ENCODE measurements at places on chromosomes 16 and 17.

DNA sequence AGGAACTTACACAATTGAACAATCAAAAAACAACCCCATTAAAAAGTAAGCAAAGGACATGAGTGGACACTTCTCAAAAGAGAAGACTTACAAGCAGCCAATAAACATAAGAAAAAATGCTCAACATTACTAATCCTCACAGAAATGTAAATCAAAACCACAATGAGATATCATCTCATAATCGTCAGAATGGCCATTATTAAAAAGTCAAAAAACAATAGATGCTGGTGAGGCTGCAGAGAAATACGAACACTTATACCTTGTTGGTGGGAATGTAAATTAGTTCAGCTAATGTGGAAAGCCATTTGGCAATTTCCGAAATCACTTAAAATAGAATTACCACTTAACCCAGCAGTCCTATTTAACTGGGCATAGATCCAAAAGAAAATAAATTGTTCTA is 301.9 kb upstream of the KCNJ16 start:
- no peak for DNase-seq

GRCh38 chr16:8785408-8785807 is 12.0 kb downstream of the TMEM186 start:
- no peak for DNase-seq

- no peak for DNase-seq
These were observed 10.7 kb downstream of the TACO1 start for GRCh38 chr17:63611354-63611753.

DNA sequence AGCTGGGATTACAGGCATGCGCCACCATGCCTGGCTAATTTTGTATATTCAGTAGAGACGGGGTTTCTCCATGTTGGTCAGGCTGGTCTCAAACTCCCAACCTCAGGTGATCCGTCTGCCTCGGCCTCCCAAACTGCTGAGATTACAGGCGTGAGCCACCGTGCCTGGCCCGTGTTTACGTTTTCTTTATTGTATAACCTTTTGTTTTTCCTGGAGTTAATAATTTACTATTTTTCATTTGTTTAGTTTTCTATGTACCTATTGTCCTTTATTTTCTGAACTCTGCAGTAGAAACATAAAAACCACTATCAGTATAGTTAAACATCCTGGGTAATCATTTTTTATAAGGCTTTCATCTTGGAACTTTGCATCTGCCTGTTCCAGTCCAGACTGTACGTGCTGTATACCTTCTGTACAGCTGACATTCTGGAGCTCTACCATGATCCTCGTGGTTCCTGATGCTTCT is 73.6 kb downstream of the PPM1E start:
- DNase-seq: no peak

DNA sequence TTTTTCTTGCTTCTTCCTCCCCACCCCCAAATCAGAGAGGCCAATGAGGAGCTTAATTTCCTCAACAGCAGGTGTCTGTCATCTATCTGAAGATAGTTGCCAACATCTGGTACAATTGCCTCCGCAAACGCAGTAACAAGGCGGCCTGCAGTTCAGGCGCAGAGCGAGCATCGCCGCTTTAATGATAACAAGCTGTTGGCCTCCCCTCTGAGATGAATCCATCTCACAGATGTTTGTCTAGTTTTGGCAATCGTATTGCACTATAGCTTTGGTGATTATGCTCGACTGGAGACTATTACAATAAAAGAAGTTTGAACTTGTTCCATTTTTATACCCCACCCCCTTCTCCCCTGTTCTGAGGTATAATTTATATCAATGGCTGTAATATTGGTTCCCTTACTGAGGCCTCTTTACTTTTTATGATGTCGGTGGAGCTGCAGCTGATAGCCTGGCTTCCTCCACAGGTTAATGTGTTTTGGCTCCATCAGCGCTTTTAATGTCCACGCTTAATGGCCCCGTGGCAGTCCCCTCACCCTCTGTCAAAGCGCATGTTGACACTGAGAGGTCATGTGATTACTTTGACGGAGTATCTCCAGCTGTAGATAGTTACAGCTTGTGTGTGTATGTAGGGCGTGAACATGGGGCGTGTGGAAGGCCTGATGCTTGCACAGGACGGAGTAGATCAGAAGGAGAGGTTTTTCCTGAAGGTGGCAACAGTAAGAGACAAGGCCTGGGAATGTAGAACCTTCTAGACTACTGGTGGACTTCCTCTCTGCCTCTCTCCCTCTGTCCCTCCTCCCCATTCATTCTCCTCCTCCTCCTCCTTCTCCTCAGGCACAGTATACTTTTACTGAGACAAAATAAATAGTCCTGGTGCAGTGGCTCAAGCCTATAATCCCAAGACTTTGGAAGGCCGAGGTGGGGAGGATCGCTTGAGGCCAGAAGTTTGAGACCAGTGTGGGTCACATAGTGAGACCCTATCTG is 164.7 kb downstream of the MSI2 start:
- DNase-seq: peak; percentile 74

GRCh38 chr16:19660432-19660831 is 57.6 kb downstream of the KNOP1 start:
- DNase-seq: no peak

- DNase-seq: no peak
These were observed 28.7 kb downstream of the WIPI1 start for GRCh38 chr17:68428498-68429172.

DNA sequence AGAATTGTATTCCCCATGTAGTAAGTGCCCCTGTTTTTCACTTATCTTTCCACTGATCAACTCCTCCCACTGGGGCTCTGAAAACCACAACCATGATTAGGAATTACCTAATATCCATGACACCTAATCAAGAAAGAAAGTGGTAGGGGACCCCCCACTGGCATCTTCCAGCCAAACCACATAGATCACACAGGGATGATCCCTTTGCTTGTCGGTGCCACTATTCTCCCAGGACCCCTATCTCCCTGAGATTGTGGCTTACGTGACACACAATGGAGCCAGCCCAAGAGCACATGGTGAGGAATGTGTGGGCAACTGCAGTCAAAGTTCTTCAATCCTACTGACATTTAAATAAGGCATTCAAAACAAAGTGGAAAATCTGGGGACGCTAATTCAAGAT is 17.6 kb upstream of the DNAH9 start:
- no peak for DNase-seq
